Cortex of kidney (tissue), 1 donor: ENCODE measurements at places on chromosomes 16 and 17.

- no peak for DNase-seq
Observed at GRCh38 chr16:11742093-11742535, 543 bp downstream of the TXNDC11 start.

DNA sequence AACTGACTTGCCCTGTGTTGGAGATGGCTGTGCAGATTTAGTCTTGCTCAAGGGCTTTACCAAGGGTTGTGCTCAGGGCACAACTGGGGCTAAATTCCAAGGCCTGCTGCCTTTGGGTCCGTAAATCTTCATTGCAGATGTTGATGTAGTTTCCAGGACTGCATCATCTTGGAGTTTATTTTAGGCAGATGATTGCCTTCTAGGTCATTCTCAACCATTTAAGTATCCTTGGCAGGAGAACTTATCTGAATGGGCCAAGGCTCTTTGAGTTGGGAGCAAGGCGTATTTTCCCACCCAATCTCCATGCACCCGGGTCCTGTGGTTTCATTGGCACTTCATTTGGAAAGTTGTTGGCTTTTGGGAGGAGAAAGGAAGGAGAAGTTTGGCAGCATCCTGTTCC is 200.3 kb downstream of the MSI2 start:
- no peak for DNase-seq

DNA sequence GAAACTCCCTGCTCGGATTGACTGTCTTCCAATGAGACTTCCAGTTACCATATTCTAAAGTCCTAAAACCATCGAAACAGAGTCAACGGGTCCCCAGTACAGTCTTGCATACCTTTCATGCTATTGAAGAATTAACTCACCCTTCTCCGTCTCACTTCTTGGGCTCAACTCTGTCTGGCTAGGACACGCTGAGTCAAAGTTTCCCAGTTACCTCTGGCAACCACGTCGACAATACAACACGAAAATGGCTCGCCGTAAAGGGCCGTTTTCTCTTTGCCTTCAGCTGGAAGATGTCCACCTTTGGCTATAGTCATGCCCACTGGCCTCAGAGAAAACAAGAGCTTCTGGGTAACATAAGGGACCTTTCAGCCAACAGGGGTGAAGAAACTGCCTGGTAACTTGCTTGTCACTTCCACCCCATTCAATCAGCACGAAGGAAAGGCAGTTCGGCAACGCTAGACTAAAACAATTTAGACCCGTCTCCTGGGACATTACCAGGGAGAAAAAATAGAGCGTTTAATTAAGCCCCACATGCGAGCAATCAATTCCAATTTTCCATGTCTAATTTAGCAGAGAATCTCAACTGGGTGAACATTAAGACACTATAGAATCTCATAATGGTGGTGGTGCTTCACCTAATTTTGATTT is 21.5 kb downstream of the KCNG4 start:
- no peak for DNase-seq

DNA sequence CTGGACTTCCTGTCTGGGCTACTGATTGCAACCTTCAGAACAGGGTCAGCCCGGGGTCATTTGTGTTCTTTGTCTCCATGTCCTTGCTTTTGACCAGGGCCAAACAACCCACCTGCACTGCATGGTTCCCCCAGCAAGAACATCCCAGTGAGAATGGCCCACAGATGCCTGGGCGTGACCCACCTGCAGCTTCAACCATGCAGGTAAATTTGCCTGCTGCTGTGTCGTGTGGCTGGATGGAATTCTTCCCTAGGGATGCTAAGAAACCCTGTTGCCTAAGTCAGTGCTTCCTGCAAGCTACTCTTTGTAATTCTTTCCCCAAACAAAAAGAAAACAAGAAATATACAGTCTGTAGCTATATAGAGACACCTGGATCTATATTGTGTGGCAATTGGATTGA is 12.5 kb downstream of the CDH13 start:
- no peak for DNase-seq

DNA sequence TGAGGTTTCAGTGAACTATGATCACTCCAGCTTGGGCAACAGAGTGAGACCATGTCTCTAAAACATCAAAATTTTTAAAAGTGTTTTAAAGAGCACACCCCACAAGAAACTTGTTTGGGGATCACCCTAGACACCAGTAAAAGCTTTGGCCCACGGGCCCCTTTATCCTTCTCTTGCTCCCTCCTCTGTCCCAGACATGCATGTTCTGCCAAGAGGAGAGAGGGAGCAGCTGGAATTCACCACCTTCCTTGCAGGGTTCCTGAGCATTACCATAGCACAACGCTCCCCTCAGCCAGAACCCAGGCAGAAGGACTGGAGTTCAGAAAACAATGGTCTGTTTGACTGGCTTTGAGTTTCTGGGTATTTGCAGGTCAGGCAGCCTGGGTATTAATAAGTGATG is 214.3 kb upstream of the CDH5 start:
- no peak for DNase-seq

DNA sequence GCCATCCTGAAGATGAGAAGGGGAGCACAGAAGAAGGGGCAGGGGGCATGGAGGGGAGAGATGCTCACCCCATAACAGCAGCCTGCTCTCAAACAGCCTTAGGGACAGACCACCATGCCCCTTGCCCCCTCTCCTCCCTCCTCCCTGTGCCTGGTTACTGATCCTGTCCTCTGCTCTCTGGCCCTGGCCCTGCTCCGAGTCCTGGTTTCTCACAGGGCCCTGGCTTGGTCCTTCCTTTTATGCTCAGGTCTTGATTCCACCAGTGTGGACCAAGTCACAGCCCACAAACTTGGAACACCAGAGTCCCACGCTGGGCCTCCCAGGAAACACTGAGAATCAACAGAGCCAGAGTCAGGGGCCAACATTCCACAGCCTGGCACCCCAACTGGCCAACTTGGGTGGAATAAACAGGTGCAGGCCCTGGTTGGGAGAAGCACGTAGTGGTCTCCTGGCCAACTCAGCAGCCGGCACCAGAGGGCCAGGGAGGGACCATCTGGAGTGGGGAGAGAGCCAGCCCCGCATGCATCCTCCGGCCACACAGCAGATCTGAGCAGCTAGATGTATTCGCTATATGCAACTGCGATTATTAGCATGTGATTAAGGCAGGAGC is 44.9 kb upstream of the CDC42EP4 start:
- DNase-seq = no peak

DNA sequence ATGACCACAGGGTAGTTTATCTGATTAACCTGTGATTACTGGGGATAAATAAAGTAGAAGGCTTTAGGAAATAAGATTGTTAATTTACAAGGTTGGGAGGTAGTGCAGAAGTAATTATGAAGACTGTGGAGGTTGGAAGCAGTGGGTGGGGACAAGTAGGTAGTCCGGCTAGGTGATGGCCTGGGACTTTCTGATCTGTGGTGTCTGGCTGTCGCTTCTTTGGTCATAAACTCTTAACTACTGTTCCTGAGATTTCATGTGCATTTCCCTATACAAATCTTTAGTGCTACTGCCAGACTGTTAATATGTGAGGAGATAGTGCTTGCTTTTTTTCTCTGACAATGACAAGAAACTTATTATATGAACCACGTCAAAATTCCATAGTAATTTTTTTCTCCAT is 19.5 kb upstream of the HNF1B start:
- DNase-seq = no peak

GRCh38 chr17:64332502-64332901 is 58.2 kb downstream of the PECAM1 start:
- no peak for DNase-seq

DNA sequence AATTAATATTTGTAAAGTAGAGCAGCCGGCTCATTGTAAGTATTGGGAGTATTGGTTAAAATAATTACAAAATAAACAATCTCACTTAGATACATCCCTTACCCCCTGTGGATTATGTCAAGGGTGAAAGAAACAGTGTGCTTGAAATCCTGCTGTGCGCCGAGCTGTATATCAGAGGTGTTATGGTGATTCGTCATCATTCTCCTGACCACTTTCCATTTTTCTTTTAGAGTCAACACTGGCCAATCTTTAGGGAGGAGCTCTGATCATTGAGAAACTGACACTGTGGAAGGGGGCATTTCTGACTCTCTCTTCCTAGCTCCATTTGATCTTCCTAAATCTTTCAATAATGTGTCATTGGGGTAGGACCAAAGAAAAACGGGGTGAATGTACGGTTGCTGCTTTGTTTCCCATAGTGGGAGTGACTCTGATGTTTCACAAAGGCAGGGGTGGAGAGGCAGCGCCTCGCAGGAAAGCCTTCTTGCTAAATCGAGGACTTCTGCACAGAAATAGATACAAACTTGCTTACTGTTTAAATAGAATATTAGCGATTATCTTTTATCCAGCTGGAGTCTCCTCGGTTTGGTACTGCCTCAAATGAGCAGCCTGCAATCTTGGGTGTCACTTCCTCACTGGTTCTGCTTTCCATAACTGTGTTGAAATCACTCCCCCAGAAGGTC is 123.4 kb downstream of the PRKCB start:
- DNase-seq = no peak

DNA sequence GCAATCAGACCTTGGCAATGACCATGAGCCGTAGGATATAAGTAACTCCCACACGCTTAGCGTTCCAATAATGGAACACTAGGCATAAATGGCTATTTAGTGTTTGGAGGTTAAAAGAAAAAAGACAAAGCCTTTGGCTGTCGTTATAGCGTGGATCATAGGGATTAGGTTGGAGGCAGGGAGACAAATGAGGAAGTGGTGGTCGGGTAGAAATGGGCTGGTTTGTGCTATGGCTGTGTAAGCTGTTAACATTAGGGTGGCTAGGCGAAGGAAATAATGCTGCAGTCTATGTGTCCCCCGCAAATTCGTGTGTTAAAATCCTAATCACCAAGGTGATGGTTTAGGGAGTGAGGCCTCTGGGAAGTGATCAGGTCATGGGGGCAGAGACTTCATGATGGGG is 120.4 kb upstream of the IRX6 start:
- DNase-seq = no peak

DNA sequence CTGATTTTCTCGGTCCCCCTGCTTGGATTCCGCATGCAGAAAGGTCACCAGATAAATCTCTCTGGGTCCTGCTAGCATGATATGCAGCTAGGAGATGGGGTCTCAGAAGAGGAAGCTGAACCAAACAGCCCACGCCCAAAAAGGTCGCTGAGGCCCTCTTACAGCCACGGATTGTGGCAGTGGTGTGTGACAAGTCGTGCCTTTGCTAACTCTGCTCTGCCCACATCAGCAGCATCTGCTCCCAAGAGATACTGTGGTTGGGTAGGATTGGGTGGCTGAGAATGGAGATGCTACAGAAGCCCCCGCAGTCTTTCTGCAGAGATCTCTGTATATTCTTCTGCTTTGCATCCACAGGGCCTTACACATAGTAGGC is 15.2 kb upstream of the SKAP1 start:
- no peak for DNase-seq

DNA sequence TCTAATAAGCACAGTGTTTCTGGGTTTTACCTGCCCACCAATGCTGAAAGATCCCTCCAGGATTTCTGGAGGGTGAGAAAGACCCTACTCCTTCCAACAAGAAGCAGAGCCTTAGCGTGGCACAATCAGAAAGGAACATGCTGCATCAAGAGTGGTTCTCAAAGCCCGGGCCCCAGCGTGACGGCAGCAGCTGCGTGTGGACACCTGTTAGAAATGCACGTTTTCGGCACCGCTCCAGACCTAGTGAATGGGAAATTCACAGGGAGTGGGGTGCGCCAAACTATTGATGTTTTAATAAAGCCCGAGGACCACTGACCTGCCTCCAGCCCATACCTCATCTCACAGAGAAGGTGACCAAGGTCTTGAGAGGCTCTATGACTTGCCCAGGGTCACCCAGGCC is 55.8 kb downstream of the PECAM1 start:
- DNase-seq = no peak

- no peak for DNase-seq
Observed at GRCh38 chr17:17503566-17504130, 7.5 kb upstream of the RASD1 start.

- DNase-seq = no peak
Observed at GRCh38 chr17:41185001-41185400, 290 bp upstream of the KRTAP4-1 start.

GRCh38 chr16:58494981-58495520 is 4.9 kb upstream of the NDRG4 start:
- no peak for DNase-seq

GRCh38 chr17:66711401-66711800 is 123.5 kb upstream of the CACNG5 start:
- no peak for DNase-seq

- DNase-seq = no peak
Observed at GRCh38 chr17:43547659-43548256, 1.6 kb upstream of the ETV4 start.

DNA sequence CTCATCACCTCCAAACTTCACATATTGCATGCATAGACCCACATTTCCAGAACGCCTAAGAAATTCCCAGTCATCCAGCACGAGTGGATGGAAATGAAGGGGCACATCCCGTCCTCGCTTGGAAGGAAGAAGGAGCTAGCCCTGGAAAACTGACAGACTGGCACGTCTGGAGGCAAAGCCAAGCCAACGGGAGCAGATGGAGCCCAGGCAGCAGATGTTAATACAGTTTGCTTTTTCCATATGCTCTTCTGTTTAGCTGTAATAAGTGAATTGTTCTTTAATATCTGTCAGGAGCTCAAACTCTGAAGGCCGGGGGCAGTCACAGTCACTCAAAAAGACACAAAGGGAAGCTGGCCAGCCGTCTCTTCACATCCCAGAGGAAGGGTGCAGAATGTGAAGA is 187.7 kb downstream of the XYLT1 start:
- no peak for DNase-seq

- DNase-seq = no peak
Observed at GRCh38 chr17:82893779-82894178, 54.0 kb upstream of the ZNF750 start.

DNA sequence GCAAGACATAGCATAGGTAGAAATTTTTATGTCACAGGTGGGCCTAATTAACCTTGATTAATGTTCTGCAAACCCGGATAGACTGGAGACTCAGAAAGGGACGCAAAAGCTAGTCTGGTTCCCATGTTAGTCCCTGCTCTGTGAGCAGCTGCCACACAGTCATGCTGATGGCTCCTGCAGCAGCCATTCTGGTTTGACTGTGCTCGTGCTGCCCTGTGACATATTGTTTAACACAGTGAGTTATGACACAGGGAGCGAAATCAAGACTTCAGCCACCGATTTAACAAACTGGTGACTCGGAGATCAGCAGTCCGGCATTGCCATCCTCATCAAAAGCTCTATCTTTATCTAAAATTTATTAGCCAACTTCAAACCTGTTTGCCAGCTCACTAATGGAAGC is 169.8 kb downstream of the WWOX start:
- no peak for DNase-seq

- DNase-seq = no peak
Observed at GRCh38 chr16:77579351-77579891, 142.9 kb upstream of the NUDT7 start.

- DNase-seq = no peak
Observed at GRCh38 chr16:52296076-52296475, 250.9 kb downstream of the TOX3 start.

DNA sequence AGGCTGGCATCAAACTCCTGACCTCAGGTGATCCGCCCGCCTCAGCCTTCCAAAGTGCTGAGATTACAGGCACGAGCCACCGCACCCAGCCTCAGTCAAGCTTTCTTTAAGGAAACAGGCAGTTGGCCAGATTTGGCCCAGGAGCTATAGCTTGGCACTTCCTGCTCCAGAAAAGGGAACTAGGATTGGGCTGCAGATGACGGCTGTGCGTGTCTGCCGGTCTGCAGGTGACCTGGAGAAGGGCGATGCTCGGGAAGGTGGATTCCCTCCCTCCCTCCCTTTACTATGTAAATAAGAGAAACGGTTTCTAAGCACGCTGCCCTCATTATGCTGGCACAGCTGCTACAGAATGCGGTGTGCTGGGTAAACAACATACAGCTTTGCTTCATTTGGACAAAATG is 215.9 kb downstream of the RPTOR start:
- DNase-seq = no peak

GRCh38 chr17:80965606-80966005 is 26.0 kb upstream of the CHMP6 start:
- DNase-seq = no peak
